ENCODE measurements at places on chromosomes 12 and 14. TPM values are rescaled to one million over a fixed set of nuclear protein-coding genes. Genes with fewer than 3 reads are reported as not detected.
A peak's percentile ranks its signal among the peaks of the same experiment; 100 is the strongest.

DNA sequence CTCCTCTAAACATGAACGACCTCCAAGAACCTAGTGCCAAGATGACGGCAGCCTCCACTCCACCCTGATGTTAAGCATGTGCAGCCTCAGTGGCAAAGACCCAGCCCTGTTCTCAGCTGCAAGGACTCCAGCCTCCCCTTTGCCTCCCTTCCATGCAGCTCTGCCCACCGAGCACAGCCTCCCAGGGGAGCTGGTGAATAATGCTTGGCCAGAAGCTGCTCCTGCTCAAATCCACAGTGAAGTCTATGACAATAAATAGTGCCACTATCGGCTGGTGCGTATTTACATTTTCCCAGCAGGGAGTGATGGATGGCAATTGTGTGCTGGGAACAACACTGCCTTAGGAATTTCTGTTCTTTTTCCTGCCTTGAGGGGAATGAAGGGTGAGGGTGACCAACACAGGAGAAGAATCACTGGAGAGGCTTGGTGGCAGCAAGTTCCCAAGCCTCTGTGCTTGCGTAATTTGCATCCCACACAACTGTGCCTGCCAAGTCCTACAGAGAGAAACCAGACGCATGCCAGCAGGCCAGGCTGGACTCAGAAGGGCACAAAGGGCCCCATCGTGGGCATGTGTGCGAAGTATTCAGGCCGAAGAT, 29.9 kb upstream of the TC2N start:
- DNase-seq, result no peak

- peak; percentile 63 for DNase-seq
These were observed 27.7 kb upstream of the HIGD1C start for GRCh38 chr12:50924439-50925341.

DNA sequence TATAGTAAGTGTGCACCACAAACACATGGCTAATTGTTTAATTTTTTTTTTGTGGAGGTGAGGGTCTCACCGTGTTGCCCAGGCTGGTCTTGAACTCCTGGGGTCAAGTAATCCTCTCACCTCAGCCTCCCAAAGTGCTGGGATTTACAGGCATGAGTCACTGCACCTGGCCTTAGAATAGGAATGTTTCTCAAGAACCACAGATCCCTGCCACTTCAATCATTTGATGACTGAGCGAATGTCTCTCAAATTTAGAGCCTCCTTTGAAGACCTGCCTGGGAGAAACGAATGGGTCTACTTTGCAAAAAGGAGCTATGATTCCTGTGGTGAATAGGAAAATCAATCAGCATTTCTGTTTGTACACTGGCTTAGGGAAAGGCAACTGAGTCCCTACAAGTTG, 33.5 kb upstream of the CHST11 start:
- no peak for DNase-seq

Gene XPOT
- polyA plus RNA-seq, result 38.8 TPM

DNA sequence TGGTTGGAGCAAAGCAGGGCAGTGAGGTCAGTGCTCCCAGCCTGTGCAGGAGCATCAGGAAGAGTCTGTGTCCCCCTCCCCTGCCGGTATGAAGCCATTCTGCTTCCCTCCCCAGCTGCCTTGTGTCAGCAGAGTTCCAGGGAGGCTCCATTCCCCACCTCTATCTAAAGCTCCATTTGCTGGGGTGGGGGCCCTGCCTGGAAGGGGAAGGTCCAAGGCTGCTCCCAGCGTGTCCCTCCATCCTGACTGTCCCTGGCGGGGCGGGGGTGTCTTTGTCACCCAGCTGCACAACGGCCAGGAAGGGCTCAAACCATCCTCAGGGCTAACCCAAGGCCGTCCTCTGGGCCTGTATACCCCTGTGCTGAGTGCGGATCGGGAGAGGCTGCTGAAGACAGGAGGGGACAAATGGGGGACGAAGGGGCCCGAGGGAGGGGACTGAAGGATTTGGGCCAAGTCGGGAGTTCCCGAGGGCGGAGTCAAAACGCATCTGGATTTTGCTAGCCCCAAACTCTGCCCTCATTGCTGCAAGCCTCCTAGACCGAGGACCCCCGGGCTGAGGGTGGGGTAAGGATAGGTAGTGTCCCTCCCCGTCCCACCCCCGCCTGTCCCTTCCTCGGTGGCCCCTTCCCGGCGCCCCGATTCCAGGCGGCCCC, 748 bp upstream of the ACVRL1 start:
- no peak for DNase-seq

GRCh38 chr12:2876431-2877046, 435 bp downstream of the FOXM1 start:
- no peak for DNase-seq

Gene EIF2S3B
- 3.1 TPM for polyA plus RNA-seq

DNA sequence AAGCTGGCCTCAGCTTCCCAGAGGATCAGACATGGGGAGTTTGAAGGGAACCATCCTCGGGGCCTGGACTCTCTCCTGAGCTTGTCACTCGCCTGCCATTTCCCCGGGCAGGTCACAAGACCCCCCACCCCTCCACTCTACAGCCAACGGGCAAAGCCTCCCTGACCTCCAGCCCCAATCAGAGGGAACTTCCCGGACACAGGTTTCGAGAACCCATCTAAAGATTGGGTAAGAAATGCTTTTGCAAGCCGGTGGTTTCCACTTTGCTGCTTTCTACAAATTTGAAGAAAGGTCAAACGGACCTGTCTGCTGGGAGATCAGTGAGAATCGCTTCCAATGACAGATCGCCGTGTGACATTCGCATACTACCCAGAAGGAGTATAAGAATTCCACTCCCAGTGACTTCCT, 89.6 kb downstream of the SCARB1 start:
- DNase-seq, result no peak

Gene VWF
- 0.39 TPM for polyA plus RNA-seq

DNA sequence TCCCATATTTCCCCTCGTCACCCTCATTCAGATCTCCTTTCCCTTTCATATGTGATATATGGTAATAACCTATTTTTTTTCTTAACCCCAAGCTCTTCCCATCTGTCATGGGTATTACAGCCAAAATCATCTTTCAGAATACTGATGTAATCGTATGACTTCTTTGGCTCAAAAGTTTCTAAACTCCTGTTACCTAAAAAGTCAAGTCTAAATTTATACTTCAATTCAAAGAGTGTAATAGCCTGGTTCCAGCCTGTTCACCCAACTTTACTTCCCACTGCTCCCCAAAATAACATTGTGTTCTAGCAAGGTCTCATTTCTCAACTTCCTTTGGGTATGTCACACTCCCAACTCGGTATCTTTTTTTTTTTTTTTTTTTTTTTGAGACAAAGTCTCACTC, 48.5 kb downstream of the TBK1 start:
- no peak for DNase-seq

Gene GYS2
- polyA plus RNA-seq, result not detected

DNA sequence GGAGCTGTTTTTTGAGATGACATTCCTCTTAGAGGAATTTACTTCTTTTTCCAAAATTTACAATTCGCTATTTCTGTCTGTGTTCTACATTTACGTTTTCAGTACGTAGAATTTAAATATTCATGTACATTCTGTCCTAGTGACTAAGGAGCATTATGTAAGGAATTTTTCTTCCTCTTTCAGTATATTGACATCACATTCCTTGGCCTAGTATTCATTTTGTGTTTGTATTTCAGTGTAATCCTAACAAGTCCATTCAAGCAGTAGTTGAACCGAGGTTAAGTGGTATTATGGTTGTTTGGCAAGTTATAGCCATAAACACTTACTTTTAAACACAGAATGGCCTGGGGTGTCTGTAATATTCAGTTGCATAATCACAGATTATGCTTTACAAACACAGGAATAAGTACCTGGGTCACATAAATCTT, 465.2 kb downstream of the PCNX1 start:
- DNase-seq, result no peak

Gene DUSP6
- 99.3 TPM for polyA plus RNA-seq

DNA sequence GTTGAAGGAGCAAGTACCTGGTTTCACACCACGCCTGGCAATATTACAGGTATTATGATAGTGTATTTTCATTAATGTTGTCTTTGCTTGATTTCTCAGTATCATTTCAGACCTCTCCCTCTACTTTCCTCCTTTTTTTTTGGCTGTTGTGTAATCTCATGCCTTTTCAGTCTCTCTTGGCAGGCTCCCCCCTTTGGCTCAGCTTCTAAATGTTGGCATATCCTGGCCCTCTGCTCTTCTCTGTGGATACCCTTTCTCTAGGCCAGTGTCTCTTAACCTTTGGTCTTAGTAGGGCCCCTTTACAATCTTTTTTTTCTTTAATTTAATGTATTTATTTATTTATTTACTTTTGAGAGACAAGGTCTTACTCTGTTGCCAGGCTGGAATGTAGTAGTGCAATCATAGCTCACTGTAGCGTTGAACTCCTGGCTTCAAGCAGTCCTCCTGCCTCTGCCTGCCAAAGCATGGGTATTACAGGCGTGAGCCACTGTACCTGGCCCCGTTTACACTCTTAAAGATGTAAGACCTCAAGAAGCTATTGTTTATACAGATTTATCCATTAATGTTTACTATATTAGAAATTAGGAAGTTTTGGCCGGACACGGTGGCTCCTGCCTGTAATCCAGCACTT, 12.8 kb downstream of the MTHFD1 start:
- no peak for DNase-seq

DNA sequence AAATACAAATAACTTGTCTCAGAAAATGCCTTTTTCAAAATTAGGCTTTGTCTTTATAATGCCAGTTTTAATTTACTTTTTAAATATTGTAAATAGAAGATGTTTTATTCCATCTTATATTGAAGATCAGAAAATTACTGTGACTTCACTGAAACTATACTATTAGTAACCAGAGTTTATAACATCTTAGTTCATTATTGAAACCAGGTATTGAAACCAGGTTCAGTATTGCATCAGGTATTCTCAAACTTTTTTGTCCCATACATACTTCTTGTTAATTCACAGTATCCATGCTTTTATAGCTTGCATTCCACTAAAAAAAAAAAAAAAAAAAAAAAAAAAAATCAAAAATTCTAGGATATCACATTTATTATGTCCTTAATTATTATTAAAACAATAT, 227.5 kb downstream of the GXYLT1 start:
- no peak for DNase-seq

Gene VSIG10
- 42.7 TPM for polyA plus RNA-seq

Gene NPAS3
- polyA plus RNA-seq, result 0.14 TPM

Gene KRT73
- polyA plus RNA-seq, result not detected

DNA sequence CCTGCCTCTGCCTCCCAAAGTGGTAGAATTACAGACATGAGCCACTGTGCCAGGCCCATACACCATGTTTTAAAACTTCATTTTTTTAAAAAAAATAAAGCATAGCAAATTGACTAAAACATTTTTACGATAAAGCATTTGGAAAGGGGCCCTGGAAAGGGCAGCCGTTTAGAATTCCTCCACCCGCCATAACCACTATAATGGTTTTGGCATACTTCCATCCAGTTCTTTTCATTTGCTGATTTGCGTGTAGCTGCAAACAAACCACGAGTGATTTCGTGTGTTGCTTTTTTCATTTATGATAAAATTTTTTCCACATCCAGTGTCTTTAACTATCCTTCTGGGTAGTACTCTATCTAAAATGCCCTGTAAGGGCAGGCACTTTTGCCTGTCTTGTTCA, 91.8 kb upstream of the RIN3 start:
- DNase-seq, result no peak

Gene MUCL1
- not detected for polyA plus RNA-seq

DNA sequence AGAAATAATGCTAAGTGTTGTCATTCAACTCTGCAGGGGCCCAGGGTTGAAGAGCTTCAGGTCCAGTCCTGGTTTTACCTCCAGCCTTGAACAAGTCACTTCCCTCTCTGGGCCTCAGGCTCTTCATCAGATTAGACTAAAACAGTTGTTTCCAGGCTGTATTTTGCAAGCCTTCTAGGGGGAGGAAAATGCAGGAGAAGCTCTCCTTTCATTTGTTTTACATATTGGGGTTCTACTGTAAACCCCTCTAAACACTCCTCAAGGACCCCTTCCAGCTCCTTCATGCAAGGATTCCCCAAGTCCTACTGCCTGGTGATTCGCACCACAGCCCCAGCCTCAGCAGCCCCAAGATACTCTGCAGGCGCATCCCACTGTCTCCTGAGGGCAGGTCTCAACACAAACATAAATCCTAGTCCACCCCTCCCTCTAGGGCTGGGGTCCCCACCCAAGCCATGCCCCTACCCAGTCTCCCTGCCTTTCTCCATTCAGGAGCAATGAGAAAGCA, 2.7 kb downstream of the SDR9C7 start:
- DNase-seq, result no peak

GRCh38 chr14:76236172-76237130, 84.7 kb downstream of the GPATCH2L start:
- DNase-seq, result no peak

DNA sequence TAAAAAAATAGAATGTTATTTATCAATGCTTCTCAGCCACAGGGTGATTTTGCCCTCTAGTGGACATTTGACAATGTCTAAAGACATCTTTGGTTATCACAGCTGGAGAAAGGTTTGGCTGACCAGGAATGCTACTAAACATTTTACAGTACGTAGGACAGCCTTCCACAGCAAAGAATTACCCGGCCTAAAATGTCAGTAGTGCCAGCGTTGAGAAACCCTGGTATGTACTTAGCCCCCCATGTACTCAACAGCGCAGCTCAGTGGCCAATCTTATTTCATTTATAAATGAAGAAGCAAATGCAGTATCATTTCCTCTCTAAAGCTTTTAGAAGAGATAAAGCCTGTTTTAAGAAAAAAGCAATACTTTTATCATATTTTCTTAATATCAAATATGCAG, 5.8 kb downstream of the MARK3 start:
- no peak for DNase-seq

Gene CABP1
- polyA plus RNA-seq, result 4.5 TPM

- no peak for DNase-seq
These were observed 75.0 kb upstream of the RBM19 start for GRCh38 chr12:114041136-114041535.

DNA sequence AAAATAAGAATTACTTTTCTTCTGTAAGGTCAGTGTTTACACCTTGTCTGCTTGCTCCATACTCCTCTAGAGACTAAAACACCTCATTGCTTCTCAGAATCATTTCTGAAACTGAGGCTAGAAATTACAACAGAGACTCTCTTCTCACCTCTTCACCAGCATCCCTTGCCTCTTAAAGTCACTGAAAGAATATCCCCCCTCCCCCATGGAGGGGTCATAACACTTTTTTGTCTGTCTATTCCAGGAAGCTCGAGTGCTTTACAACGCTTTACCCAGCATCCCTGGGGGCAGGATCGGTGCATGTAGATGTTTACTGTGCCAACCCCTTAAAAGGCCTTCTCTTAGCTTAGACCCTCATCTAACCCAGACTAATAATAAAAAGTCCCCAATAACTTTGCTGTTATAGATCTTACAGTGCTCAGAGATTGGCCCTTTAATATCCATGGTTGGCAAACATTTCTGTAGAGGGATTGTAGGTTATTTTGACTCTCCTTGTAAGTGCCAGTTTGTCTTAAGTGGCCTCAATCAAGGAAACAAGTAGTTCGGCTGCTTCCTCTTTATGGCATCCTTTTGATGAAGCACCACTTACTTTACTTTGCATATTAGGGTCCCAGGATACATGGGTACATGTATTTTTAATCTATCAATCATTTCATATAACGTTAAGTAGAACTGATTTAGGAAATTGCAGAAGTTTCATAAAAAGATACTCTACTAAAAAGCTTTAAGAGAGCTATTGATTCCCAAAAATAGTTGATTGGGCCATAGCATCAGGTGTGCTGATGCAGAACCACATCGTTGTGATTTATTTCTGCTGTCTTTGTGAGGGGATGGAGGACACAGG, 29.3 kb downstream of the PRKCH start:
- DNase-seq, result no peak
